CD4-positive, alpha-beta memory T cell (primary cell): ENCODE measurements at places on chromosomes 5 and 9. TPM values are rescaled to one million over a fixed set of nuclear protein-coding genes. Genes with fewer than 3 reads are reported as not detected.

DNA sequence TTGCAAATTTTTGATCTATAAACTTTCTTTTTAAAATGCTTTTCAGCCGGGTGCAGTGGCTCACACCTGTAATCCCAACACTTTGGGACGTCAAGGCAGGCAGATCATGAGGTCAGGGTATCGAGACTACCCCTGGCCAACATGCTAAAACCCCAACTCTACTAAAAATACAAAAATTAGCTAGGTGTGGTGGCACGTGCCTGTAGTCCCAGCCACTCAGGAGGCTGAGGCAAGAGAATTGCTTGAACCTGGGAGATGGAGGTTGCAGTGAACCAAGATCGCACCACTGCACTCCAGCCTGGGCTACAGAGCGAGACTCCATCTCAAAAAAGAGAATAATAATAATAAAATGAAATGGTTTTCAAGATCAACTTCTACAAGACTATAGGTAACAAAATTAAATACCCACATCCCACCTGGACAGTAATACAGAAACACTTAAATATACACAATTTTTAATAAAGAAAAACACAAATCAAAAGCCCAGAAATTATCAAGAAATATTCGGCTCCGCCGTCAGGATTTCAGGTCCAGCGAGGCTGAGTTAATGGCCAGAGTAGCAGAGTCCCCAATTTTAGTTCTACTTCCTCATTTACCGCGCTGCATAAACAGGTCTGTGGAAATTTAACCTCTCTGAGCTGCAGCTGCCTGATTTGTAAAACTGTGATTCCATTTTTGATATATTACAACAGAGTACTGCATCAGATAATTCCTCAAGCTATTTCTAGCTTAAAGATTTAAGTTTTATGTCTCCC, 4.0 kb downstream of the TUT7 start:
- no peak overlapping the region for H3K4me3 ChIP-seq
- peaks cover 1% of the 10 kb centered on the region for H3K36me3 ChIP-seq
- H3K27ac ChIP-seq: no peak overlapping the region
- no peaks in the 10 kb centered on the region for H3K27me3 ChIP-seq
- no peak for DNase-seq
- peaks cover 80% of the 10 kb centered on the region for H3K4me1 ChIP-seq

GRCh38 chr9:76403352-76403751, 9.1 kb upstream of the RFK start:
- H3K27ac ChIP-seq: peak overlapping the region; percentile 33
- peak; percentile 57 for DNase-seq
- no peak overlapping the region for H3K4me3 ChIP-seq
- peaks cover 7% of the 10 kb centered on the region for H3K4me1 ChIP-seq

- H3K27ac ChIP-seq: no peak overlapping the region
- H3K4me3 ChIP-seq: no peak overlapping the region
- no peak for DNase-seq
- no peaks in the 10 kb centered on the region for H3K27me3 ChIP-seq
- no peaks in the 10 kb centered on the region for H3K36me3 ChIP-seq
These were observed 528.1 kb upstream of the ST8SIA4 start for GRCh38 chr5:101431201-101431600.

The CENPH gene
- 6.1 TPM for total RNA-seq

The CDC20B gene
- total RNA-seq: not detected
